Stimulated activated CD4-positive, alpha-beta T cell treated with anti-CD3 and anti-CD28 coated beads, Interleukin-1b, Interleukin-23, amount 100 ng/mL, for 1 hour (primary cell): ENCODE measurements at places on chromosomes 3 and 15.

DNA sequence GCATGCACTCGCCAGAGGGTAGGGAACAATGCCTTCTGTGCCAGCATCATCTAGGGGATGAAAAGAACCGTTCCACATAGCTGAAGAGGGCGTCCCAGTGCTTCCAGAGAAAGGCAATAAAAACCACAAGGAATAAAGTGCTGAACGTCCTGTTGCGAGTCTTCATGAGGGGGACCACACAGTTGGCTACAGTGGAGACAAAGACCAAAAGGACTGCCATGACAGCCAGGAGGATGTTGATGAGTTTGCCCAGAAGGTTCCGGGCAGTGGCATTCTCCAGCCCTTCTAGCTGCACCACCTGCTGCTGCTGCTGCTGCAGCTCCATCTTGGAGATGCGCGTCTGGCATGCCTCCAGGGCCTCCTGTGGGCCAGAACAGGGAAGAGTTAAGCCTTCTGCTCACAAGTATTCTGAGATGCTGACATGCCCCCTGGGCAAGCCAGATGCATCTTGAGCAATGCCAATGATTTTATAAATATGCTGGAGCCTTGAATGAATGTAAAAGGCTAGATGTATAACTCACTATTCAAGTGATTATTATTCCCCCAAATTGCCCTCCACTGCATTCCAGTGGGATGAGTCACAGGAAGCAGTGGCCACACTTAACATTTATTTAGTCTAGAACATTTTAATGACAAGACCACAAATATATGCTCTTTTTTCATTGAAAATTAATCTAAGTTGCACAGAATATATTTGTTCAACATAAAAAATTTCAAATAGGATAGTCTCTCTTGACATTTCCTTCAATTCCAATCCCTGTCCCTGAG is 45.1 kb upstream of the PLXND1 start:
- no peak for DNase-seq

DNA sequence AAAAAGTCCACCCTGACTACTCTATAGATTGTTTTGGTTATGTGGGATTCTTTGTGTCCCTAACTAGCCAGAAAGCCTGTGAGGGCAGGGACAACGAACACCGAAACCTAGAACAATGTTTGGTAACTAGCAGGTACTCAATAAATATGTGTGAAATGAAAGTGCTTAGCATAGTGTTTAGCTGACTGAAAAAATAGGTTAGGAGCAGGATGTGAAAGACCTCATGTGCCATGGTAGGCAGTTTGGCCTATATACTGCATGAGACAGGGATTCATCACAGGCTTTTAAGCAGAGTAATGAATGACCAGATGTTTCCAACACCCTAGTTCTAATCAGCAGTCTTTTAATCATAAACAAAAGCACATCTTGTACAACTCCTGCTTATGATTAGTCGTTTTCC is 64.2 kb downstream of the MYO5A start:
- DNase-seq, result no peak

GRCh38 chr3:173660645-173661299 is 263.2 kb downstream of the NLGN1 start:
- DNase-seq, result no peak

- peak; percentile 76 for DNase-seq
These were observed 4.9 kb downstream of the TLR9 start for GRCh38 chr3:52220380-52221026.

GRCh38 chr3:13689373-13690260 is 140.7 kb downstream of the FBLN2 start:
- no peak for DNase-seq

DNA sequence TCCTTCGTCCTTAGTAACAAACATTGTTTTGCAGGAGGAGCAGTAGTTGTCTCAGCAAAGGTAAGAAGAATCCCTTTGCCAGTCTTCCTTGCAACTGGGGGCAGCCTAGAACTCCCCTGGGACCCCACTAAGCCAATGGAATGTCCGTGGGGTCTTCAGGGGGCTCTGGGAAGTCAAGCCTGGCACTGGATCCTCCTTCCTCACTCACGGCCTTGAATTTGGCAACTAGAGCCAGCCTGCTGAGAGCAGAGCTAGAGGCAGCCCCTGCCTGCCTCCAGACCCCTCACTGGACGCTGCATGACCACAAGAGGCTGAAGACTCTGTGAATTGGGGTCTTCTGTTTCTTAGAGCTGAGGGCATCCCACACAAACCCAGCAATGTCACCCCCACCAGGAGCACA is 18.6 kb upstream of the PRR23E start:
- no peak for DNase-seq
